GM23248 (cell line): ENCODE measurements at places on chromosomes 4 and X.
A peak's percentile ranks its signal among the peaks of the same experiment; 100 is the strongest.

GRCh38 chr4:37132975-37133360, 111.6 kb upstream of the NWD2 start:
- DNase-seq: no peak

DNA sequence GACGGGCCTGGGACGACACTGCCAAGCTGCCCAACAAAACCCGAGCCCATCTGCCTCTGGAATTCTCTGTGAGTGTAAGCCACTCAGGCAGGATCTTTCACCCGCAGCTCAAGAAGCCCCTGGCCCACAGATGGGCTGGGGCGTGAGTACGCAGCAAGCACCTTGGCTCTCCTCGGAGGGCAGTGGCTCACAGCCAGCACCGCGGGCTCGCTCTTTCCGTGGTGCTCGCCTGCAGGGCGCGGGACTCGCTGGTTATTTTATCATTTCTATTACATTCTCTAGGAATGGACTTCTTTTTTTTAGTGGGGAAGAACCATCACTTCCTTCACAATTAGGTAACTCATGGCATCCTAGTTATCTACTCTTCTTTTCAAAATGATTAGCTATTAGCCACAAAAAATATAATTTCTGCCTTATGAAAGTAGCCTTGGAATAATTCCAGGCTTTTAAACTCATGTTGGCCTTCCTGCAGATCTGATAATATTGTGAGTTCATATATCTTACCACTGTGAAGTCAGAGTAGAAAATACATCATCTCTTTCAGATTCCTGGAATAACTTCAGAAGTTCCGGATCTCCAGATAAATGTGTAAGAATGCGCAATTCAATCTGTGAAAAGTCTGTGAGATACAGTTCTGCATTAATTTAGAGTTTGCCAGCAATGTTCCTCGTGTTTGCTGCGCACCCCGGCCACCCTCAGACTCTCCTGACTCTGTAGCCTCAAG, 68.6 kb downstream of the NAT8L start:
- no peak for DNase-seq

DNA sequence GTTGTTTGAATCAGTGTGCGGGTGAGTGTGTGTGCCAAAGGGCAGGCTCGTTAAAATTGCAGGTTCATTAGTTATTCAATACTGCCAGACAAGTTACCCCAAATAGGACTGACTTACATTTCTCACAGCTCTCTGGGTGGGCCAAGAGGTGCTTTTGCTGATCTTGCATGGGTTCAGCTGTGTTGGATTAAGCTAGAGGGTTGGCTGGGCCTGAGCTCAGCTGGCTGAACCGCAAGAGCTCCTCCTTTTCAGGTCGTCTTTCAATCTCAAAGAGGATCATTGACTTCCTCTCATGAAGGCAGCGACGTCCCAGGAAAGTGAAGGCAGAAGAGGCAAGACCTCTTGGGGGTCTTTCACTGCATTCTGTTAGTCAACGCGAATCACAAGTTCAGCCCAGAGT, 343.3 kb upstream of the FRG1 start:
- no peak for DNase-seq

DNA sequence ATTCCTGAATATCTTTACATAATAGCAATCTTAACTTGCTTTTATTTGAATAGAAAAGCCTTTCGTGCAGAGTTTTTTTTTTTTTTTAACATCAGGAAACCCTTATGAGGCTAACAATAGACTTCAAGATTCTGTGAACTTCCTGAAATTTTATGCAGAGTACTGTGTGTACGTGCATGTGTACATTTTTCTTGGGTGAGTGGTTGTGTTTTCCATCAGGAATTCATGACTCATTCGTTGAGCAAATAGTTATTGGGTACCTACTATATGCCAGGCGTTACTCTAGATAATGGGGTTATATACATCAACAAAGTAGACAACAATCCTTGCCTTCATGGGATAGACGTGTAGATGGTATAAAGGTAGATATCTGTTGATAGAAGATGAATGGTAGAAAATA, 59.1 kb downstream of the MRPL1 start:
- peak; percentile 92 for DNase-seq

DNA sequence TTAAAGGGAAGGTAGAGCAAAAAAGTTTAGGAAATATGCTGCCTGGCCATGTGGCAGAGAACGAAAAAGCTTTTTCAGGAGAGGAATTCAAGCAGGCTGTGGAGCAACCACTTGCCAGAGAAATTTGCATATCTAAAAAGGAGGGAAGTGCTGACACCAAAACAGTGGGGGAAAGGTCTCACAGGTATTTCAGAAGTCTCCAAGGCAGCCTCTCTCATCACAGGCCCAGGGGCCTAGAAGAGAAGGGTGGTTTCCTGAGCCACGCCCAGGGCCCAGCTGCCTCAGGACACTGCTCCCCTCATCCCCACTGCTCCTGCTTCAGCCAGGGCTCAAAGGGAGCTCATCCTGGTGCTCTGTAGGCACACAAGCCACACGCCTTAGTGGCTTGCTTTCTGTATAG, 29.9 kb upstream of the STS start:
- DNase-seq: no peak

DNA sequence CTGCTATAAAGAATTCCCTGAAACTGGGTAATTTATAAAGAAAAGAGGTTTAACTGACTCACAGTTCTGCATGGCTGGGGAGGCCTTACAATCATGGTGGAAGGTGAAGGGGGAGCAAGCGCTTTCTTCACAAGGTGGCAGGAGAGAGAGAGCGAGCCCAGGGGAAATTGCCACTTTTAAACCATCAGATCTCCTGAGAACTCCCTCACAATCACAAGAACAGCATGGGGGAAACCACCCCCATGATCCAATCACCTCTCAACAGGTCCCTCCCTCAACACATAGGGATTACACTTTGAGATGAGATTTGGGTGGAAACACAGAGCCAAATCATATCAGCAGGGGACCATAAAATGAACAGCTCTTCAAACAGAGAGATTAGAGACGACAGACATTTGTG, 198.6 kb downstream of the MAGEB5 start:
- no peak for DNase-seq

- no peak for DNase-seq
Observed at GRCh38 chr4:90001023-90001422, 106.4 kb downstream of the MMRN1 start.

DNA sequence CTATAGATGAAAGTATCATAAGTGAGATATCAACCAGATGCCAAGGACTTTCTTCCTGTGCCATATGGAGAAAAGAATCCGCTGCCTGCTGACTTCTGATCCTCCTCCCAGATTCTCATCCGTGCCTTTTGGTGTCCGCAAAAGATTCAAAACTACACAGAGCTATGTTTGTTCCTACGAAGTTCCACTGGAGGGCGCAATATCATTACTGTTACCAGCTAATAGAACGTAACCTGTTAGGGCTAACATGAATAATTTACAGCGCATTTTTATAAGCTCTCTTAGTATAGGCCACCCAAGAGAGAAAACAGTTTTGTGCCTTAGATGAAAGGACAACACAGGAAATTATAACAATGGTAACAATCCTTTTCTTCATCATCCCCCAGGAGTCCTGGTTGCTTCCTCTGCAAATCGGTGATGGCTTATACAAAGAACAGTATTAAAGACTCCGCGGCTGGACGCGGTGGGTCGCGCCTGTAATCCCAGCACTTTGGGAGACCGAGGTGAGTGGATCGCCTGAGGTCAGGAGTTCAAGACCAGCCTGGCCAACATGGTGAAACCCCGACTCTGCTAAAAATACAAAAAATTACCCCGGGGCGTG, 22.8 kb upstream of the CENPVL3 start:
- peak; percentile 60 for DNase-seq

DNA sequence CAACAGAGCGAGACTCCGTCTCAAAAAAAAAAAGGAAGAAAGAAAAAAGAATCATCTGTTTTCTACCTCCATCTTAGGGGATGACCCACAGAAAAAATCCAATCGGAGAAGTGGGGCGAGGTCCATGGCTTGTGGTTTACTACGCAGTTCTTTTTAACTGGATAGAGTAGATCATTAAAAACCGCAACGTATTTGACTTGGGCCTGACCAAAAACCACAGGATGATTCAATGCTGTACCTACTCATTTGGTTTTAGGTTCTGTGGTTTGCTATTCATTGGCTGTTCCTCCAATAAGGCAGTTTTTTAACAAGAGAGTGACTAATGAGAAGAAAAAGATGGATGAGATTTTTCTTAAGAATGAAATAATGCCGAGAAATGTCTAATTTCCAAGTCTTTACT, 83.7 kb downstream of the FREM3 start:
- DNase-seq: peak; percentile 59

- peak; percentile 0 for DNase-seq
Observed at GRCh38 chr4:90349636-90350035, 222.4 kb downstream of the CCSER1 start.

- DNase-seq: no peak
Observed at GRCh38 chr4:126241634-126242033, 926.9 kb downstream of the FAT4 start.

GRCh38 chr4:75745161-75745560, 20.8 kb downstream of the USO1 start:
- peak; percentile 87 for DNase-seq

DNA sequence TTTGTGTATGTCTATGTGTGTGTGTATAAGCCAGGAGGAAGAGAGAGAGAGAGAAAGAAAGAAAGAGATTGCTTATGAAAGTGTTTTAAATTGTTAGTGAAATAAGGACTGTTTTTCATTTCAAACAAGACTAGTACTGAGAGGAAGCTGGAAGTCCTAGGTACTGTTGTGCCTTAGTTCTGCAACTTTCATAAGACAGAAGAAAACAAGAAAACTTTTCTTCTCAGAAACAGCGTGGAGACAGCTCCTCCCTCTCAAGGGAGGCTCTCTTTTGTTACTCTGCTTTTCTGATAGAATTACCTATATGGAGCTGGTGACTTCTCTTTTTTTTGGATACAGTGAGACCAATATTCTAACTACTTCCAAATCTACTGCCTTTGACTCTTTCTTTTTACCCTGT, 62.5 kb downstream of the BANK1 start:
- no peak for DNase-seq

GRCh38 chr4:66059136-66059535, 388.8 kb upstream of the EPHA5 start:
- no peak for DNase-seq

GRCh38 chrX:139201924-139202323, 328.6 kb upstream of the F9 start:
- DNase-seq: no peak

GRCh38 chr4:183636503-183636902, 22.5 kb downstream of the RWDD4 start:
- no peak for DNase-seq

GRCh38 chr4:138727731-138728130, 287.9 kb upstream of the NOCT start:
- DNase-seq: peak; percentile 22

DNA sequence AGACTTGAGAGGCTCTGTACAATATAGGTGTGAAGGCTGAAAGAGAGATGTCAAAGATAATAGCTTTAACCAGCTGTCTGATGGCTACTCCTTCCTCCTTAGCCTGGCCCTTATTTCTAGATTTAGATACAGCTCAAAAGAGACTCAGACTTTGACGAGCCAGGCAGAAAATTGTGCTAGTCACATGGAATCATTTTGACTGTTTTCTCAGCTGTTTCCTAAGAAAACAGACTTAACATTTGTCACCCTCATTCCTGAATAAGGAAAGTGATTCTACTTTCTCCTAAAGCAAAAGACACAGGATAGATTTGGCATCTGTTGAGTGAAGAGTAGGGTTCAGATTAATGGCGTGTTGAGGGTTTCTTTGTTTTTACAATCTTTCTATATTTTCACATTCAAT, 340.7 kb downstream of the DHX15 start:
- no peak for DNase-seq

DNA sequence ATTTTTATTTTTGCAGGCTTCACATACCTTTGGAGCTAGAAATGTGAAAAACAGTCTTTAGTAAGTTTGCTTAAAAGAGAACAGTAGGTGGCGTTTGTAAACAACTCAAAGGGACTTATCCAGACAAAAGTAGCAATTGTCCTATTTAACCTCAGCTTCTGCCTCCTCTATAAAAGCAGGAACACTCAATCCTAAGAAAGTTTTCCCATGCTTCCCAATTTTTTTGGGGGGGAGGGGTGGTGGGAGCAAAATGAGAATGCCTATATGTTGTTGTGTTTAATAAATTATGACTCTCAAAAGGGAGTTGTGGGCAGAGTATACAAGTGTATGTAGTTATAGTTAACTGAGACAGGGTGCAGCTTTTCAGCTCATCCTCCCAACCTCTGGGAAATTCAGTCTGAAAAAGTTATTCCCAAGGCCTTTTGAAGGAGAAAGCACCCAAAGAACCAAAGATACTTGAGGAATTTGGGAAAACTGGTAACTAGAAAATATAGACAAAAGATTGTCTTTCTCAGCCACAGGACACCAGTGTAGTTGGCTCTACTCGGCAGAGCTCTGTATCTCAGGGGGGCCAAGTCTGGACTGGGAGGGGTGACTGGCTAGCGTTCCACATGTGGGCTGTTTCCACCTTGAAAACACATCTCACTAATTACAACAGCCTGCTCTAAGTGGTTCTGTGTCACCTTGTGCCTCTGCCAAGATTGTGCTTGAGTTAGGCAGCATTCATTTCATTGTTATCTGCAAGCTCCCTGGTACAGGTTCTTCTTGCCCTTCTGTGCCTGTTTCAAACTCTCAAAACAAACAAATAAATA, 2.8 kb downstream of the SFRP2 start:
- DNase-seq: peak; percentile 65

- peak; percentile 34 for DNase-seq
Observed at GRCh38 chr4:148444296-148445070, 2.3 kb upstream of the NR3C2 start.

- peak; percentile 60 for DNase-seq
Observed at GRCh38 chrX:8738588-8739189, 6.8 kb upstream of the ANOS1 start.

- DNase-seq: peak; percentile 50
Observed at GRCh38 chrX:75155447-75155826, 646 bp downstream of the ABCB7 start.

DNA sequence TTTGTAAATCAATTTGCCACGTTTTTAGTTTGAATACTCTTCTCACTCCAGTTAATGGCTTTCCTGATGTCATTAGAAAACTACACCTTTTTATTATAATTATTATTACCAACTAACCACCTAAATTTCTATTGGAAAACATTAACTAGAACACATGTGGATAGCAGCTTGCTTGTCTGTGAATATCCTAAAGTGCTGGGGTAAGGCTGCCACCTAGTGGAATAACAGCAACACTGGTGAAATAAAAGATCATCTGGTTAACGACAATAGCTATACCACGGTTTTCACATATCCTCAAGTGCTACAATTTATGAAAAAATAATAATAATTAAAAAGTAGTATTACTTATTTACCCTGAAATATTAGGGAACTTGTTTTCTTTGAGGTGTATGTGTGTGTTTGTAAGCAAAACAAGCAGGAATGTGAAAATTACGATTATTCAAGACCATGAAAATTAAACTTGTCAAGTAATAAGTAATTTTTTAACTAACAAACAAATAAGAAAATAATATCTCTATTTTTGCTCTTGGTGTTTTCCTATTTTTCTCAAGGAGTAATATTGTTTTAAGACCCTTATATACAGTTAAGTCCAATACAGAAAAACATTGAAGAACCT, 130.1 kb upstream of the TECRL start:
- DNase-seq: peak; percentile 64

DNA sequence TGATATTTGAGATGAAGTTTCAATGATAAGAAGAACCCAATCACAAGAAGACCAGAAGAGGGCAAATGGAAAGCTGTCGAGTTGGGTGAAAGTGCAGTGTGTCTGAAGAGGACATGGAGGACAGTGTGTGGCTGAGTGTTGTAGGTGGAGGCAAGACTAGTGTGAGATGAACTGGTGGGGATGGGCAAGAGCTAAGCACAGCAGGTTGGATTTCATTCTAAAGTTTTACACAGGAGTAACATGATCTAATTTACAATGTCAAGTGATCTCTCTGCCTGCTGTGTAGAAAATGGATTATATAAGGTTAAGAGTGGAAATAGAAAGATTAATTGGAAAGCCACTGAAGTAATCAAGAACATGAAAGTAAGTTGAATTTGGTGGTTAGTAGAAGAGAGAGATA, 208.6 kb upstream of the ETNPPL start:
- no peak for DNase-seq
